ENCODE measurements at places on chromosomes 16 and 17.
A peak's percentile ranks its signal among the peaks of the same experiment; 100 is the strongest.

- DNase-seq = no peak
These were observed 151.1 kb downstream of the ITFG1 start for GRCh38 chr16:47309581-47310312.

GRCh38 chr17:72422204-72422504 is 301.3 kb downstream of the SOX9 start:
- DNase-seq = no peak

- DNase-seq = no peak
These were observed 40.6 kb upstream of the CDH5 start for GRCh38 chr16:66325717-66326376.

DNA sequence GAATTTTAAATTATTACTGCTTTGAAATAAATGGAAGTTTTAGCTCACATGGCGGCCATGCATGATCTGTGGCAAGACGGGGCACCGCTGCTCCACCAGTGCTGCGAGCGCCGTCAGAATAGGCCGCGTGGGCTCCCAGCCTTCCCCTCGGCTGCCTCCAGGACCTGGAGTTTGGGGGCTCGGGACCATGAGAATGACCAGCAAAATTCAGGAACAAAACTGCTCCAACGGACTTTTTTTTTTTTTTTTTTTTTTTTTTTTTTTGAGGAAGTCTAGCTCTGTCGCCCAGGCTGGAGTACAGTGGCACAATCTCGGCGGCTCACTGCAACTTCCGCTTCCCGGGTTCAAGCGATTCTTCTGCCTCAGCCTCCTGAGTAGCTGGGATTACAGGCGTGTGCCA is 38.3 kb upstream of the AKAP1 start:
- no peak for DNase-seq

GRCh38 chr17:35554668-35555067 is 6.0 kb downstream of the SLFN14 start:
- DNase-seq = no peak

DNA sequence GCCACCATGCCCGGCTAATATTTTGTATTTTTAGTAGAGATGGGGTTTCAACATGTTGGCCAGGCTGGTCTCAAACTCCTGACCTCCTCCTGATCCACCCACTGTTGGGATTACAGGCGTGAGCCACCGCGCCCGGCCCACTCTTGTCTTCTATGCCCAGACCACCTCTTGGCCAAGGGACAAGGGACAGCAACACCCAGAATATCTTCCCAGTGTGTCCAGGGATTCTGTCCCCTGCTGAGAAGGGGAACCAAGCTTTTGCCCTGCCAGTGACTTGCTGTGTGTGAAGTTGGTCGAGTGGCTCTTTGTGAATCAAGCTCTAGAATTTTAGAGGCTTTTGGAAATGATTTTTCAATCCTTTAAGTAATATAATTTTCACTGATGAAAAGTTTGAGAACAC is 1.7 kb upstream of the MPO start:
- no peak for DNase-seq

- no peak for DNase-seq
These were observed 89.8 kb downstream of the C16orf95 start for GRCh38 chr16:87227296-87227951.

DNA sequence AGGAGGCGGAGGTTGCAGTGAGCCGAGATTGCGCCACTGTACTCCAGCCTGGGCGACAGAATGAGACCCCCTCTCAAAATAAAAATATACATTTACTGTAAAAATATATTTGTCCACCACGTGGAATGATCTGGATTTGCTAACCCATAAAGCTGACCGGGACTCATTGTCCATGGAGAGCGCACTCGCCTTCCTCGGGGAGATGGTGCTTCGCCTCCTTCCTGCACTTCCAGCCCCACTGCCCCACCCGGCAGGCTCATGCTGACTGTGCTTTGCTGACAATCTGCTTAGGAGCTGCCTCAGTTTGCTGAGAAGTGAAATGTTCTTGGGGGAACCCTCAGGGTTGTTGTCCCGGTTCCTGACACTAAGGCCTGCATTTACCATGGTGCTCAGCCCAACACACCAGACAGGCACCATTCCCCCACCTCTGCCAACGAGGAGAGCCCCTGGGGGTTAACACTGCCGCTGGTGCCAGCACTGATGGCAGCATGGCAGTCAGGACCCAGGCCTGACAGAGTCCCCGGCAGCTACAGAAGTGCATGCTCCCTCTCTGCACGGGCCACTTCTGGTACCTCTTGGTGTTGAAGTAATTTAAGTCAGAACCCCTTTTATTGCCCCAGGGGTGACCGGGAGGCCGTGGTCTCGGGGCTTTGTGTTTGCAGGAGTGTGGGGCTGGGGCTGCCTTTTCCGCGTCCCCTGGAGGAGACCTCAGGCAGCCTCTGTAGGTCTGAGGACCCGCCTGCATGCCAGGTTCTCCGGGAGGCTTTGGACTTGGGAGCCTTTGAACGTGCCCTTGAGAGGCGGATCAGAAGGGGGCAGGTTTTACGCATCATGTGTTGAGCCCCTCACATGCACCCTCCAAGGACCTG is 2.5 kb downstream of the NUBP2 start:
- no peak for DNase-seq

DNA sequence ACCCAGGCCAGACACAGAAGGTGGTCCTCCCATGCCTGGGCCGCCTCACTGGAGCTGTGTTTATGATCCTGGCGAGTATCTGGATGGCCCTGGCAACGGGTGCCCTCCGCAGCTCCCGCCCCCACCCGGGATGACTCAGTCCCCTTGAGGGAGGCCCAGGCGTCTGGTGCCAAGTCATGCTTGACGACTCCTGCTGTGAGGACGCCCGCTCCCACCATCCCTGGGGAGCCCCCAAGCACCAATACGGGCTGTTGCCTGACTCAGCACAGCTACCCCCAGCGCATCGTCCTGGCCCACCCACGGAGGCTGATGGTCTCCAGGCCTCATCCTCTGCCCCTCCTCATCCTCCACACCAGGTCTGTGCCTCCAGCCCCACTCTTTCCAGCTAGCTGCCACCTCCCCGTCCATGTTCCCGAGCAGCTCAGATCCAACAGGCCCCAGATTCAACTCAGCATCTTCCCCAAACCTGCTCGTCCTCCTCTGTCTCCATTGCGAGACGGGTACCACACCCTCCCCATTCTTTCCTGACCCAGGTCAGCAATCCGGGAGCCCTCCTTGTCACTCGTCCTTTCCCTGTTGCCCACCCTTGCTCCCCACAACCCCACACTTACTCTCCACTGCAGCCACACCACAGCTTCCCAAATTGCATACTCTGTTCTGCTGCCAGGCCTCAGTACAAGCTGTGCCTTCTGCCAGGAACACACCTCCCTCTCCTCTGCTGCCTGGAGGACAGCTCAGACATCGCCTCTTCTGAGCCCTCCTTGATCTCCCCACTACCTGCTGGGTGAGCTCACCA is 2.6 kb downstream of the CAMKK1 start:
- no peak for DNase-seq

DNA sequence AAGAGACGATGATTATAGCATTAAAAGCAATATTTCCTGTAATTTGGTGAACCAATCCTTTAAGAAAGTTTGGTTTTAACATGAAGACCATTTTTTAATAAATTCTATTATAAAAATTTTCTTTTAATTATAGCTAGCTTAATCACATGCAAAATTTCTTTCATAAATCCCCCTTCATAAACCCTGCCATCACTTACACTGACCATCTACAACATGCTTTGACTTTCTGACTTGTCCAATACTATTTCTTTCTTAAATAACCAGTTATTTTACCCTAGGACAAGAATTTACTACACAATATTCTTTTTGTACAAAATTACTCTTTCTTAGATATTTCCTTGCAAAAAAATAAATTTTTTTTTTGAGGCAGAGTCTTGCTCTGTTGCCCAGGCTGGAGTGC is 1334.8 kb downstream of the CDH11 start:
- DNase-seq = no peak

GRCh38 chr17:22518185-22518584 is 825.9 kb downstream of the KCNJ18 start:
- no peak for DNase-seq

DNA sequence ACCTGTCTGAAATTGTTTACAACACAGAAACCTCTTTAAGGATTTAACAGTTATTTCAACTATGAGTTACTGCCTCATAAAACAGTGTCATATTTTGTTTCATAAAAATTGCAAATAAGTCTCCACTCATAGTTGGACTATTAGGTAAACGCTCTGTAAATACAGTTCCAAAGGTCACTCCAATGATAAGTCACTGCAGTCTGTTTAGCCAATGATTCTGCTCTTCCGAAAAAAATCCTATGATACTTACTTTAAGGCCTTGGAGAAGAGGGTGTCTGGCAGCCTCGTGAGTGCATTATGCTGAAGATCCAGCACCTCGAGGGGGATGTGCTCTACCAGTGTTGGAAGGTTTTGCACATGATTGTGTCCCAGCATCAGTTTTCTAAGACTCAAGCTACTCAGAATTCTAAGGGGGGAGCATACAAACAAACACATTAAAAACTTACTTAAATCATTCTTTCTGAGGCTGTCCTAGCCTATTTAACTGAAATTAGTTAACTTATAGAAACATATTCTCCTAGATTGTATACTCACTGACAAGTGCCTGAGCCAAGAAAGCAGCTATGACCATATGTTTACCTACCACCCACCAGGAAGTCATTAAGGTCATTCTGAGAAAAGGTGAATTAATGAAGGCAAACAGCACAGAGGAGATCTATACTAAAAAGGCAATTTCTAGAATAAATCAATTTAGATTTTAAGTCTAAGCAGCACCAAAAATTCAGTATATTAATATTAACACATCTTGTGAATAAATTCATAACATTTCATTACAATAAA is 41.1 kb downstream of the MARVELD3 start:
- no peak for DNase-seq

GRCh38 chr17:29145289-29146073 is 34.7 kb downstream of the MYO18A start:
- peak; percentile 52 for DNase-seq

DNA sequence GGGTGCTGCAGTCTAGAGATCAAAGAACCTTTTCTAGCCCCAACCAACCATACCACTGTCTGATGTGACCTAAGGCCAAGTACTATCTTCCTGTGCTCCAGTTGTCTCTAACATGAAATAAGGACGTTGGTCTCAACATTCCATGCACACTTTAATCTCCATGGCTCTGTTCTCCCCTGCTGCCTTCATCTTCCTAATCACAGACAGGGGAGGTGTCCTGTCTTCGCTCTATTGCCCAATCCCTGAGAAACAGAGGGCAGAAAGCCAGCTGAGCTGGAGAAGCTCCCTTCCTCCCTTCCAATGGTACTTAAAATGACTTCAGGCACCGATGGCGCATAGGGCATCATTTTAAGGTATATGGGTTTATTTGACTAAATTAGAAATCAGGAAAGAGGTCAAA is 148.9 kb upstream of the GNAO1 start:
- DNase-seq = no peak

- no peak for DNase-seq
These were observed 9.3 kb upstream of the VPS4A start for GRCh38 chr16:69301861-69302260.

GRCh38 chr17:82832881-82833475 is 6.8 kb downstream of the ZNF750 start:
- DNase-seq = no peak

- DNase-seq = no peak
These were observed 652 bp downstream of the PRAC2 start for GRCh38 chr17:48723423-48724250.

DNA sequence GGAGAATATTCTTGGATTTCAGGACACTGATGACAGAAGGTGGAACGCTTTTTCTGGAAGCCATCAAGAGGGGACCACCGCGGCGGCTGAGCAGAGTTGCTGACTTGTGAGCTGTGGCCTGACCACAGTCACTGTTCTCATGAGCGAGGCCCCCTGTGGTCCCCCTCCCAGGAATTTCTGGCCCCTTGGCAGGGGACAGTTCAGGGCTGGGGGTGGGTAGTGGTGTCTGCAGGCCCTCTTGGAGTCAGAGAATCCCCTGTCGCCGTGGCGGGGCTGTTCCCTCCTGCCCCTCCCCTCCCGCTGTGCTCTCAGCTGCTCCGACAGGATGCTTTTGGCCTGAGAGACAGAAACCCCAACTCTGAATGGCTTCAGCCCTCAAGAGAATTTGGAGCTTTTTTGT is 292.0 kb downstream of the SEC14L1 start:
- DNase-seq = no peak

DNA sequence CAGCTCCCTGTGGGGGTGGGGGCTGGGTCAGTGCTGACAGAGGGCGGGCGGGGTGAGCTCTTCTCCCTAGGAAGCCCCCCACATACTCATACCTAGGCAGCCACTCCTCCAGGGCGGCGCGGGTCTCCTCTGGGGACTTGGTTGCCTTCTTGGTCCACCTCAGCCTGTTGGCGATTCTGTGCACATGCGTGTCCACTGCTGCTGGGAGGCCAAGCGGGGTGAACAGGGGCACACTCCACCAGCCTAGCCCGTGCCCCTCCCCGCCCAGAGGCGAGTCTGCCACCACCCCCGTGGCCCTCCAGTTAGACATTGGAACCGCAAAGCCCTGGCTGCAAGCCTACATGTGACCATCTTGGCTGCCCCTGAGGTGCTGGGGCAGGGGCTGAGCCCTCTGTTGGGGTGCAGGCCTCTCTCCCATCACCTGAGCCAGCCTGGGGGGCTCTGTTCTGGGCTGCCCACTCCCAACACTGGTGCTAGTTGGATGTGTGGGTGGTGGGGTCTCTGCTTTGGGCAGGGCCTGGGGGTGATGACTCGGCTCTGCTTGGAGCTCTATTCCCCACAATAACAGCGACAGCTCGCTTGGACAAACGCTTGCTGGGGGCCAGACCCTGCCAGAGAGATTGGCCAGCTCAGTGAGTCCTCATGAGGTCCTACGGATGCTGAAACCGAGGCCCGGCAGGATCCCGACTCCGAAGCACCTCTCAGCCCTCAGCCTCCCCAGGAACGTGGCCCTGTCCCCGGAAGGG is 7.4 kb downstream of the NTHL1 start:
- no peak for DNase-seq

GRCh38 chr16:71552698-71553503 is 24.0 kb downstream of the TAT start:
- no peak for DNase-seq

DNA sequence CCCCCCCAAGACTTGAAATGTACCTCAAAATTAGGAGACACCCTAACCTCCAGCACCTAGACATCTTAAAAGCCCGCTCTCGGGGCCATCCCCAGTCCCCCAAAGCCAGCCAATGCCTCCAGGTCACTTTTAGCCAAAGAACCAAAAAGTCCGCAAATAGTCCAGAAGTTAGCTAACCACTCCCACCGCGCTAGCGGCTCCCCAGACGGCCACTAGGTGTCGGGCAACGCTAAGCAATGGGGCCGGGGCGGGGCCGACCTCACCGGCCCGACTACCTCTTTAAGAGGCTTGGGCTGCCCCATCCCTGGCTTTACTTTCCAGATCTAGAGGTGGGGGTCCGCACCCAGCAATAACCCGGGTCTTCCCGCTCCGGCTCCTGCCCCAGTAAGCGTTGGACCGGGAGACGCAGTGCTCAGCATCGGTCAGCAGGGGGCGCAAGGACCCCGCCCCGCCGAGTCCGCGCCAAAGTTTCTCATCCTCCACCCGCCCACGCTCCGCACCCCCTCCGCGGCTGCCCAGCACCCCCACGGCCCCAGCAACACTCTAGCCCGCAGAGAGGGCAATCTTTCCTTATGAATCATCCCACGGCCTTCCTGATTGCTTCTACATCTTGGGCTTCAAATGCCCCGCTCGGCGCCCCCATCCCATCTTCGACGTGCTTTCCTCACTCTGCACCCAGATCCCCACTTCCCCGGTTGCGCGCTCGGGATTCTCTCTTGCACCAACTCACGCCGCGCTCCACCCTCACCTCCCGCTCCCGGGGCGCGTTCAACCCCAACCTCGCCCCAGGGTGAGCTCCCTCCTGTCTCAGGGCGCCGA is 765 bp downstream of the COL1A1 start:
- no peak for DNase-seq
